ENCODE measurements at places on chromosomes 7 and 10. TPM values are rescaled to one million over a fixed set of nuclear protein-coding genes. Genes with fewer than 3 reads are reported as not detected.

Gene SFMBT2
- total RNA-seq, result 0.06 TPM

Gene HTR5A
- not detected for total RNA-seq

Gene PURB
- total RNA-seq, result 13.1 TPM

Gene PPA1
- 317 TPM for total RNA-seq

Gene DYNC1I1
- not detected for total RNA-seq

Gene LIMK1
- total RNA-seq, result 49.4 TPM

Gene AZGP1
- not detected for total RNA-seq

Gene DDX21
- 80.4 TPM for total RNA-seq

Gene SPDYE5
- not detected for total RNA-seq

Gene CHAT
- not detected for total RNA-seq

Gene ANKRD2
- total RNA-seq, result 0.41 TPM
